Ovary (tissue), 10 donors: ENCODE measurements at places on chromosomes 3 and 15. TPM values are rescaled to one million over a fixed set of nuclear protein-coding genes. Genes with fewer than 3 reads are reported as not detected.

Gene IQCH
- 0.54 TPM for polyA plus RNA-seq

Gene GOLGA6D
- not detected for polyA plus RNA-seq

Gene DOCK3
- polyA plus RNA-seq, result 0.67 TPM

Gene NDN
- polyA plus RNA-seq, result 105 TPM

Gene CASR
- polyA plus RNA-seq, result 1.5 TPM

Gene REC114
- not detected for polyA plus RNA-seq

Gene NXPE3
- polyA plus RNA-seq, result 7.1 TPM

Gene MAP6D1
- 1.2 TPM for polyA plus RNA-seq

Gene GDPGP1
- polyA plus RNA-seq, result 2.0 TPM

GRCh38 chr15:52492132-52492531 is 36.5 kb downstream of the MYO5A start:
- H3K4me1 ChIP-seq, result no peaks in the 10 kb centered on the region
- no peaks in the 10 kb centered on the region for H3K36me3 ChIP-seq
- no peak overlapping the region for H3K27ac ChIP-seq
- no peak for DNase-seq

GRCh38 chr15:25733856-25734679 is 129.1 kb downstream of the ATP10A start:
- H3K4me3 ChIP-seq, result no peak overlapping the region
- no peak for DNase-seq
- H3K4me1 ChIP-seq, result peaks cover 4% of the 10 kb centered on the region
- no peak overlapping the region for H3K27ac ChIP-seq

DNA sequence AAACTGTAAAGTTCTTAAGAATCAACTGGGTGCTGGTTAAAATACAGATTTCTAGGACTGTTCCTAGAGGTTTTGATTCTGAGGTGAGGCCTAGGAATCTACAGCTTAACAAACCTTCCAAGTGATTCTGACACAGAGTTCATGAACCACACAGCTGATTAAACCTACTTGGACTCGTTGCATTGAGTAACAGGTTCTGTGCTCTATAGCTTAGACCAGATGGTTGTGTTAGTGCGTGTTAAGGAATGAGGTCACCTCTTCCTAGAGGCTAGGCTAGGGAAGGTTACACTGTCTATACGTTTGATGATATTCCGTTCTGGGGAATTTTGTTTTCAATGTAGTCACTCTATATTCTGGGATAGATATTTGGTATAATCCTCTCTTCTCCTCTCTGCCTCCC is 21.9 kb downstream of the EID1 start:
- no peaks in the 10 kb centered on the region for H3K27me3 ChIP-seq
- H3K4me3 ChIP-seq, result no peak overlapping the region
- no peaks in the 10 kb centered on the region for H3K4me1 ChIP-seq
- no peak for DNase-seq

- no peaks in the 10 kb centered on the region for H3K4me1 ChIP-seq
- no peak overlapping the region for H3K4me3 ChIP-seq
- H3K27ac ChIP-seq, result no peak overlapping the region
- no peaks in the 10 kb centered on the region for H3K36me3 ChIP-seq
- H3K27me3 ChIP-seq, result no peaks in the 10 kb centered on the region
Observed at GRCh38 chr3:147426931-147427330, 17.8 kb downstream of the ZIC1 start.

GRCh38 chr3:3065876-3066275 is 44.3 kb downstream of the IL5RA start:
- no peaks in the 10 kb centered on the region for H3K4me1 ChIP-seq
- H3K36me3 ChIP-seq, result no peaks in the 10 kb centered on the region
- no peaks in the 10 kb centered on the region for H3K27me3 ChIP-seq
- no peak for DNase-seq
- no peak overlapping the region for H3K4me3 ChIP-seq

DNA sequence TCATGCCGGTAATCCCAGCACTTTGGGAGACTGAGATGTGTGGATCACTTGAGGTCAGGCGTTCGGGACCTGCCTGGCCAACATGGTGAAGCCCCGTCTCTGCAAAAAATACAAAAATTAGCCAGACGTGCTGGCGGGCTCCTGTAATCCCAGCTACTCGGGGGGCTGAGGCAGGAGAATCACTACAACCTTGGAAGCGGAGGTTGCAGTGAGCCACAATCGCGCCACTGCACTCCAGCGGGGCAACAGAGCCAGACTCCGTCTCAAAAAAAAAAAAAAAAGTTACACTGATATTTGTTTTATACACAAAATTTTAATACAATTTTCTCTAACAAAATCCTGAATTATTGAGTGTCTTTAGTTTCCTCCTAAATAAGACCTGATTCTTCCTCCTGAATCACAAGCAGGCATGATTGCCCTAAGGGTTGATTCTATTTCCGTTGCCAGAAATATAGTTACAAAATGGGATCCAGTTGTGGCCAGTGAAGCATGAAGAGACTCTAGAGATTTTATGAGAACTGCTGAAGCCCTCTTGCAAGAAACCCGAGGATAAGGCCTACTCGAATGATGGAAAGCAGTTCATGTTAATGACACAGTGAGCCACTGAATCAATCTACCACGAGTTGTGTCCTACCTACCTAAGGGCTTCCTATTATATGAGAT is 9.6 kb upstream of the SMARCC1 start:
- no peak overlapping the region for H3K4me3 ChIP-seq
- no peak overlapping the region for H3K27ac ChIP-seq
- no peak for DNase-seq
- H3K36me3 ChIP-seq, result no peaks in the 10 kb centered on the region
- H3K4me1 ChIP-seq, result no peaks in the 10 kb centered on the region
- no peaks in the 10 kb centered on the region for H3K27me3 ChIP-seq

- no peaks in the 10 kb centered on the region for H3K36me3 ChIP-seq
- peaks cover 9% of the 10 kb centered on the region for H3K4me1 ChIP-seq
- no peaks in the 10 kb centered on the region for H3K27me3 ChIP-seq
- DNase-seq, result no peak
- H3K4me3 ChIP-seq, result no peak overlapping the region
- no peak overlapping the region for H3K27ac ChIP-seq
Observed at GRCh38 chr15:99980752-99981151, 247.5 kb upstream of the LYSMD4 start.

- H3K36me3 ChIP-seq, result no peaks in the 10 kb centered on the region
- no peak overlapping the region for H3K27ac ChIP-seq
- no peaks in the 10 kb centered on the region for H3K27me3 ChIP-seq
- no peak overlapping the region for H3K4me3 ChIP-seq
- H3K4me1 ChIP-seq, result no peaks in the 10 kb centered on the region
- DNase-seq, result no peak
Observed at GRCh38 chr3:105661461-105661860, 207.4 kb downstream of the CBLB start.

- H3K27ac ChIP-seq, result peak overlapping the region; percentile 20
- H3K4me1 ChIP-seq, result peaks cover 11% of the 10 kb centered on the region
- no peaks in the 10 kb centered on the region for H3K27me3 ChIP-seq
Observed at GRCh38 chr3:50254577-50255250, 14.2 kb upstream of the SEMA3B start.

GRCh38 chr3:17459470-17459993 is 282.9 kb downstream of the TBC1D5 start:
- H3K27me3 ChIP-seq, result no peaks in the 10 kb centered on the region
- no peak overlapping the region for H3K27ac ChIP-seq
- no peaks in the 10 kb centered on the region for H3K4me1 ChIP-seq

- peaks cover 15% of the 10 kb centered on the region for H3K4me1 ChIP-seq
- no peaks in the 10 kb centered on the region for H3K36me3 ChIP-seq
- peak; percentile 54 for DNase-seq
- H3K27me3 ChIP-seq, result no peaks in the 10 kb centered on the region
- H3K27ac ChIP-seq, result peak overlapping the region; percentile 58
- H3K4me3 ChIP-seq, result peak overlapping the region; percentile 23
Observed at GRCh38 chr3:142210144-142210543, 15.2 kb downstream of the GK5 start.

DNA sequence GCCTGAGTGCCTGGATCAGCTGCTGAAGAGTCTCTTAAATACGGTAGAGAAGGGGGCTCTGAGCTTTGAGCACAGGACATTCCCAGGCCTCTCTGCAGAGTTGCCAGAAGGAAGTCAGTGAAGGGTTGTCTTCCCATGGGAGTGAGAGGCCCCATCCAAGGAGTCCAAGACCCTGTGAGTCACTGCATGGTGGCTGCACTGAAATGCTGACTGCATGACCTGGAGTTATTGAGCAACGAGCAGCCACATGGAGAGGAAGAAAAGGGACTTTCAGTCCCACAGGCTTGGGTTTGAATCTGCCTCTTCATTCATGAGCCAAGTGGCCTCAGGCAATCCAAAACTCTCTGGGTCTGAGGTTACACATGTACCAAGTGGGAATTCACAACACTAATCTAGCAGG is 69.6 kb upstream of the RASGRF1 start:
- no peak overlapping the region for H3K27ac ChIP-seq
- no peaks in the 10 kb centered on the region for H3K4me1 ChIP-seq
- no peak for DNase-seq
- H3K27me3 ChIP-seq, result no peaks in the 10 kb centered on the region
- H3K36me3 ChIP-seq, result no peaks in the 10 kb centered on the region

GRCh38 chr3:88744896-88745295 is 362.5 kb upstream of the EPHA3 start:
- no peaks in the 10 kb centered on the region for H3K27me3 ChIP-seq
- H3K27ac ChIP-seq, result no peak overlapping the region
- no peak for DNase-seq
- no peaks in the 10 kb centered on the region for H3K36me3 ChIP-seq
- H3K4me1 ChIP-seq, result no peaks in the 10 kb centered on the region

GRCh38 chr3:48897460-48898376 is 964 bp downstream of the SLC25A20 start:
- H3K36me3 ChIP-seq, result no peaks in the 10 kb centered on the region
- DNase-seq, result no peak
- H3K4me3 ChIP-seq, result peak overlapping the region; percentile 71
- no peaks in the 10 kb centered on the region for H3K27me3 ChIP-seq
- no peak overlapping the region for H3K27ac ChIP-seq
- H3K4me1 ChIP-seq, result peaks cover 11% of the 10 kb centered on the region

DNA sequence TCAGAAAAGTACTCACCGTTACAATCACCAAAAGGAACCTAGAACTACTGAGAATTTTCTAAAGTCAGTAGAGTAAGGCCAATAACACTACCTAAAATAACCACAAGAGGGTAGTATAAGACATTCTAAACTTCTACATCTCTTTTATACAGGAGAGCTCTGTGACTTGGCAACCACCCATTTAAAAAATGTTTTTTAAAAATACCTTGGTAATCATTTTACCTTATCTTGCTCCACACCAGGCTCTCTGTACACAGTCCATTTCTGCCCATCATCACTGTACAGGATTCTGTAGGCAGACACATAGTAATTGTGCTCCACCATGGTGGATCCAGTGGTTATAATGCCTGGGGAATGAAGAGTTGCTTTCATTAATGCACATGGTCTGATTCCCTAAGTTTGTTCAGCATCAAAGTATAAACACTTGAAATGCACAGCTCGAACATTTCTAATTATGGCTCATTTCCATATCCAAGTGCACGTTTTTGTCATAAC is 54.5 kb downstream of the ST3GAL6 start:
- H3K4me3 ChIP-seq, result no peak overlapping the region
- no peaks in the 10 kb centered on the region for H3K4me1 ChIP-seq

DNA sequence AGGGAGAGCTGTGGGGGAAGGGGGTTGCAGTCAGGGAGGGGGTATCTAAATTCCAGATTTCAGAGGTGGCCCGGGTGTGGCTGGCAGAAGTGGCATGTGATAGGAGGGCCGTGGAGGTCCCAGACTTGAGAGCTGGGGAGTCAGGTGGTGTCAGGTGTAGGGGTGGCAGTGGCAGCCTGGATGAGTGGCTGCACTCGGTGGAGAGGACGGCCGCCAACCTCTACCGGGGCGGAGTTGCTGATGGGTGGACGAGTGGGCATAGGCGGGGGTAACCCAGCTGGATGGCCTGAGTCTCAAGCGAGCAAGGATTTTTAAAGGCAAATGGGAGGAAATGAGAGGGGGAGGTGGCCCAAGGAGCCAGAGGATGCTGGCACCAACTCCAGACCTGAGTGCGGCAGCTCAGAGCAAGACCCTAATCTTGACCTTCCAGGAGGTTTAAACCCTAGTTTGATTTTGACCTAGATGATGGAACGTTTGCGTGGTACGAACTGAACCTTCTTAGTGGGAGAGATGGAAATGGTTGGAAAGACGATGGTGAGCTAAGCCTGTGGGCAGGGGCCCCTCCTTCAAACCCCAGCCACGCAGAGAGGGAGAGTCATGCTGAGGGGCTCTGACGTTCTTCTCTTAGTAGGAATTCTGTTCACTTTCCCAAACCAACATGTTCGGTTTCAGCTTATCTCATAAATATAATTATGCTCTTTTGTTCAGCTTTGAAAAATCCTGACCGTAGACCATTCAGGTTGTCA is 8.0 kb downstream of the TRAK1 start:
- H3K27ac ChIP-seq, result no peak overlapping the region
- H3K36me3 ChIP-seq, result no peaks in the 10 kb centered on the region
- no peak for DNase-seq
- H3K27me3 ChIP-seq, result no peaks in the 10 kb centered on the region

DNA sequence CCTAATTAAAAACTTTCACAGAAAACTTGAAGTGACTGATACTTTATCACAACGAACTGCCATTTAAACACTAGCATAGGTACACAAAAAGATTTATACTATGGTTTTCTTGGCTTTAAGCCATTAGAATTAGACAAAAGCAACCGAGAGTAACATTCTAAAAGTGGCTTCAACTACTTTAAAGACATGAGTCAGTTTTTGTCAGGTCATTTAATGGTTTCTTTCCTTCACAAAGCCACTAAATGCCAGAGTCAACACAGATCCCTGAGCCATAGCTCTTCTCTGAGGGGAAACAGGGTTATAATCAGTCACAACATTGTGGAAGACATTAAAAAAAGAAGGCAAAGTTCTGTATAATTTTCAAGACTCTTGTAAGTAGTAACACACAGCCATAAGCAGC is 54.6 kb downstream of the CAPN3 start:
- no peak for DNase-seq
- no peak overlapping the region for H3K4me3 ChIP-seq
- H3K4me1 ChIP-seq, result no peaks in the 10 kb centered on the region
- H3K27me3 ChIP-seq, result no peaks in the 10 kb centered on the region
- H3K27ac ChIP-seq, result no peak overlapping the region

GRCh38 chr15:81381720-81382119 is 7.7 kb upstream of the TMC3 start:
- no peak for DNase-seq
- no peaks in the 10 kb centered on the region for H3K36me3 ChIP-seq
- no peak overlapping the region for H3K4me3 ChIP-seq
- no peaks in the 10 kb centered on the region for H3K27me3 ChIP-seq
- peaks cover 1% of the 10 kb centered on the region for H3K4me1 ChIP-seq

- H3K4me1 ChIP-seq, result no peaks in the 10 kb centered on the region
- no peak overlapping the region for H3K27ac ChIP-seq
- H3K36me3 ChIP-seq, result no peaks in the 10 kb centered on the region
- no peaks in the 10 kb centered on the region for H3K27me3 ChIP-seq
- DNase-seq, result no peak
- no peak overlapping the region for H3K4me3 ChIP-seq
Observed at GRCh38 chr3:161443921-161444693, 52.5 kb upstream of the OTOL1 start.
